ENCODE measurements at places on chromosomes 7 and 10. TPM values are rescaled to one million over a fixed set of nuclear protein-coding genes. Genes with fewer than 3 reads are reported as not detected.

CNPY1 gene
- not detected for total RNA-seq

GNG11 gene
- 27.2 TPM for total RNA-seq

CDH23 gene
- total RNA-seq, result 0.17 TPM

OR13A1 gene
- not detected for total RNA-seq

PKD2L1 gene
- total RNA-seq, result not detected

ZNF777 gene
- total RNA-seq, result 3.6 TPM

WNT2 gene
- 3.9 TPM for total RNA-seq

Measured in fibroblast of lung (primary cell).